ENCODE measurements at places on chromosomes 16 and 17.
A peak's percentile ranks its signal among the peaks of the same experiment; 100 is the strongest.

- no peak for DNase-seq
These were observed 53.0 kb downstream of the ENGASE start for GRCh38 chr17:79127534-79128135.

- peak; percentile 11 for DNase-seq
These were observed 922 bp upstream of the MRPL58 start for GRCh38 chr17:75011401-75012095.

DNA sequence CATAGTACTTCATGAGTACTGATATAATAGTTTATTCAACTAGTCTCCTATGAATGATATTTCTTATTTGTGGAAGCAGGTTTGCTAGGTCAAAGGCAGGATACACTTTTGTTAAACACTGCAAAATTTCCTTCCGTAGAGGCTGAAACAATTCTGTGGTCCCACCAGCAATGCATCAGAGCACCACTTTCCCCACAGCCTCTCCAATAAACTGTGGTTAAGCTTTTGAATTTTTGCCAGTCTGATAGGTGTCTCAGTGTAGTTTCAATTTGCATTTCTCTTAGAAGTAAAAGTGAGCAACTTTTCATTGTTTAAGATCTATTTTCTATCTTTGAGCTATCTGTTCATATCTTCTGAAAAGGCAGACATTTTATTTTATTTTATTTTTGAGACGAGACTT lies 36.4 kb upstream of the CORO6 start:
- DNase-seq = no peak

GRCh38 chr17:41415833-41416335 lies 8.5 kb downstream of the KRT37 start:
- DNase-seq = no peak

DNA sequence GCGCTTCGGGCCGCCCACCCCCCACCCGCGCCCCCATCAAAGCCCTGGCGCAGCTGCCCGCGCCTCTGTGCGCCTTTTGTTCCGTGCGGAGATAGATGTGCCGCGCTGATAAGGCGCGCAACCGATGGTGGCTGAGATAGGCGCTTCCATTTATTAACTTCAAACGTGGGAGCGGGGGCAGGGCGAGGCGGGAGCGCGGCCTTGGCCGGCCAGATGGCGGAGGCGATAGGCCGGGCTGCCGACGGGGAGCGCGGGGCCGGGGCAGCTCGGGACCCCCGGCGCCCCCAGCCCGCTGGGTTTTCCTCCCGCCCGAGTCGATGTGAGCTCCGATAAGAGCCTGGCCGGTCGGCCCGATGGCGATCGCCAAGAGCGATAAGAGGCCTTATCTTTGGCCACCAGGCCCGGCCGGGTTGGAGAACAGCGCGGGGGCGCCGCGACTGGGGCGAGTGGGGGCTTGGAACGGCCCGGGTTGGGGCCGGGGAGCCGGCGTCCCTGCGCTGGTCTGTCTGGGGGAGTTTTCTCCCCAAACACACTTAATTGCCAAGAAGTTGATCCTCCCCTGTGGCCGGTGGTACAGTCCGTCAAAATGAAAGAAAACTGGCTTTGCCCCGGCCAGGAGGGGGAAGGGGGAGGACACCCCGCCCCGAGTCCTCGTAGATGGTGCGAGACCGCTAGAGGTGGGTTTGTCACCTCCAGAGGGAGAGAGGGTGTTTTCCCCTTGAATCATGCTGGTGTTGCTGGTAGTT lies 2.7 kb downstream of the ZFPM1 start:
- DNase-seq = peak; percentile 93

GRCh38 chr17:68356949-68357455 lies 65.7 kb downstream of the ARSG start:
- DNase-seq = no peak

DNA sequence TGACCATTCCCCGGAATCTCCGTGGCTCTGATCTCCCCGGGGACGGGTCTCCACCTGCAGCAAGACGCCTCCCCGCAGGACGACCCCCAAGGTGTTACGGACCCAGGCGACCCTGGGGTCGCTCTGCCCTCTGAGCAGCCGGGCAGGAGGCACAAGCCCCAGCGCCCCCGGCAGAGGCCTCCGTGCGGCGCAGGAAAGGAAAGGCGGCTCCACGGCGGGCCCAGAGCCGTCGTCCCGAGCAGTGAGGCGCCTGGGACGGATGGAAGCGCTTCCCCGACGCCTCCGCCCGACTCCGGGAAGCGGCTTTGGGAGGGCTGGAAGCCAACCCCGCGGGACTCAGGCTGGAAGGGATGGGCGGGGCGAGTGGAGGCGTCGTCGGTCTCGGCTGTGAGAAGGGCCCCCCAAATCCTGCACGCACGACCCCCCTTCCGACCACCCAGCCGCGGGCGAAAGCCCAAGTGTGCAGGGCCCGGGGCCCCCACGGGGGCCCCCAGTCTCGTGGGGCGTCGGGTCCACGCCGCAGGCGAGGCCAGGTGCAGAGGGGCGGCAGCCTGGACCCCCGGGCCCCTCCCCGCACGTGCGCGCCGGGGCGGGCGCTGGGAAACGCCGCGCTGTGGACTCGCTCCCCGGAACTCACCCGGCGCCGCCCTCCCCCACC lies 32.7 kb upstream of the RPH3AL start:
- DNase-seq = peak; percentile 56

- DNase-seq = no peak
These were observed 2.4 kb downstream of the APOBR start for GRCh38 chr16:28496844-28497243.

GRCh38 chr17:19418251-19418992 lies 7.4 kb downstream of the RNF112 start:
- no peak for DNase-seq

GRCh38 chr17:49738456-49739163 lies 25.3 kb downstream of the FAM117A start:
- DNase-seq = no peak

GRCh38 chr17:21676281-21677111 lies 15.8 kb upstream of the KCNJ18 start:
- no peak for DNase-seq

DNA sequence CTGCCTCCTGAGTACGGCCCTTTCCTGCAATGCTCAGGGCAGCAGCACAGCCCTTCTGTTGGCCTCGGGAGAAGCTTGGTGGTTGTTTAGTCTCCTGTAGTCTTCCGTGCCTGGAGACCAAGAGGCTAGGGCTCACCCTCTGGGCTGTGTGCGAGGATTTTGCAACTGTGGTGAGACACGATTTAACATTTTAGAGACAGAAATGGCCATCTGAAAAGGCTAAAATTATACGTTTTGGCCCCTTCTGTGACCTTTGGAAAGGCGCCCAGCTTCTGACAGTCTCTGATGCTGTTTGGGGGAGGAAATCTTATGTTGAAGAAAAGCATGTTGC lies 33.1 kb downstream of the FOXL1 start:
- no peak for DNase-seq

GRCh38 chr17:35790841-35791240 lies 4.6 kb downstream of the MMP28 start:
- no peak for DNase-seq

- DNase-seq = no peak
These were observed 18.2 kb downstream of the ZCCHC14 start for GRCh38 chr16:87474566-87474996.

- no peak for DNase-seq
These were observed 25.2 kb upstream of the TMEM220 start for GRCh38 chr17:10754861-10755591.

DNA sequence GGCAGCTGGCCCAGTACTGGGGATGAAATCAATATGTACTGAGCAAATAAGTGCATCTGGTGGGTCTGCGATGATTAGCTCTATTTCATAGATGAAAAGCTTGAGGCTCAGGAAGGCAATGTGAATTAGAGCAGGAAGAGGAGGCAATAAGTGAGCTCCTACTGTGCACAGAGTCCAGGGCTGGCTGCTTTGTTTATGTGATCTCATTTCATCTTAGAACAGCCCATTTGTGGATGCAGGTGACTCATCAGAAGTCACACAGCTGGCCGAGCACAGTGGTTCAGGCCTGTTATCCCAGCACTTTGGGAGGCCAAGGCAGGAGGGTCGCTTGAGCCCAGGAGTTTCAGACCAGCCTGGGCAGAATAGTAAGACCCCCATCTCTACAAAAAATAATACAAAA lies 7.1 kb downstream of the TMEM114 start:
- no peak for DNase-seq

- no peak for DNase-seq
These were observed 17.6 kb upstream of the ELAC2 start for GRCh38 chr17:13035420-13035819.

DNA sequence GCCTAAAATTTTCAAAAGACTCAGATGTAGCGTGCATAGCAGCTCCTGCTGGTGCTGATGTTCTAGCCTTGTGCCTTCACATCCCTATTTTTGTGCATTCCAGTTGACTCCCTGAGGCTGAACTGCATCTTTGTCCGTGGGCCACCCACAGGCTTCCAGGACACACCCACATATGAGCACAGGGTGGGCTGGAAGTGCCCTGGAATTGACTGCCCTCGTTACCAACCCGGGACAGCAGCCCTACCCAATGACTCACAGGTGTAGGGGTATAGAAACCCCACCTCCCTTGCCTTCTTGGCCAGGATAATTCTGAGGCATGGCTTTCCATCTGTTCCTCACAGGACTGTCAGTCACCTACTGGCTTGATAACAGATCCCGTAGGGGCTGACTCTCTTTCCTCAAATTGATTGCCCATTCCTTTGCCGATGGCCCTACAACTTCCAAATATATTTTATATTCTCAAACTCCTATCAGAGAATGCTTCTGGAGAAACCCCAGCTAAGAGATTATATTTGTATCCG lies 65.9 kb upstream of the CDH13 start:
- DNase-seq = no peak

- no peak for DNase-seq
These were observed 31.5 kb upstream of the ASGR2 start for GRCh38 chr17:7146115-7146514.

Data from GM20000 (cell line).